T-helper 2 cell (primary cell): ENCODE measurements at places on chromosomes 12 and 14.

GRCh38 chr14:55151601-55152000 lies 22.5 kb downstream of the LGALS3 start:
- no peak for DNase-seq

DNA sequence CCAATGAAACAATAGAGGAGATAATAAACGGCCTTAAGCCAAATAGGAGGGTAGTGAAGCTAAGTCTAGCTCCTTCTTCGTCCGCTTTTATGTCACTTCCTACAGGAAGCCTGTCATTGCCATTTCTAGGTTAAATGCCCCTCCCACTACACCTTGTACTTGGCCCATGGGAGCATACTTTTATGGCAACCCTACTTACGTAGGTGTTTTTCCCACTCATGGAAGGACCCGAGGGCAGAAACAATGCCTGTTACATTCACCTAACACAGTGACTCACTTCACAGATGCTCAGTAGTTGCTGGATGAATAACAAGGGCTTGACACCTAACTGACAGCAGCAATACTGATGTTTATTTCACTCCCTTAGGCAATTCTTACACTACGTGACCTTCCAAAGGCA lies 44.5 kb downstream of the ALKBH1 start:
- no peak for DNase-seq

- no peak for DNase-seq
These were observed 23.3 kb upstream of the APPL2 start for GRCh38 chr12:105259226-105259625.

GRCh38 chr12:12508612-12509011 lies 54.1 kb downstream of the DUSP16 start:
- DNase-seq, result no peak
